CD14-positive monocyte (primary cell): ENCODE measurements at places on chromosomes 11 and 22.

GRCh38 chr11:118996926-118997626 is 862 bp upstream of the CENATAC start:
- DNase-seq: peak; percentile 51

DNA sequence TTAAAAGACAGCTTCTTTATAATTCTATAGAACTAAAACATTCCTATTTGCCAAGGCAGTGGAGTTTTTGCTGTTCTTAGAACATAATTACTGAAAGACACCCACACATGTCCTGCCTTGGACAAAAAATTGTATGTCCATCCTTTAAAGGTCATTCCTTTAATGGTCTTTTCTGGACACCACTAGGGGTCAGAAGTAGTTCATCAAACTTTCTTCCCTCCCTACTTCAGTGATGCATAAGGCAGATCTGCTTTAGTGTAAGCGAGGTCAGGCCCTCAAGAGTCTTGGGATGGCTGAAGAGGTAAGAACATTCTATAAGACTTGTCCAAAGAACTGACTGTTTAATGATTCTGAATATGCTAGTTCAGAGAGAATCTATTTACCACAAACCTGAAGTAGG is 4.3 kb upstream of the OR51V1 start:
- no peak for DNase-seq

GRCh38 chr11:18802381-18803257 is 11.0 kb upstream of the PTPN5 start:
- no peak for DNase-seq

DNA sequence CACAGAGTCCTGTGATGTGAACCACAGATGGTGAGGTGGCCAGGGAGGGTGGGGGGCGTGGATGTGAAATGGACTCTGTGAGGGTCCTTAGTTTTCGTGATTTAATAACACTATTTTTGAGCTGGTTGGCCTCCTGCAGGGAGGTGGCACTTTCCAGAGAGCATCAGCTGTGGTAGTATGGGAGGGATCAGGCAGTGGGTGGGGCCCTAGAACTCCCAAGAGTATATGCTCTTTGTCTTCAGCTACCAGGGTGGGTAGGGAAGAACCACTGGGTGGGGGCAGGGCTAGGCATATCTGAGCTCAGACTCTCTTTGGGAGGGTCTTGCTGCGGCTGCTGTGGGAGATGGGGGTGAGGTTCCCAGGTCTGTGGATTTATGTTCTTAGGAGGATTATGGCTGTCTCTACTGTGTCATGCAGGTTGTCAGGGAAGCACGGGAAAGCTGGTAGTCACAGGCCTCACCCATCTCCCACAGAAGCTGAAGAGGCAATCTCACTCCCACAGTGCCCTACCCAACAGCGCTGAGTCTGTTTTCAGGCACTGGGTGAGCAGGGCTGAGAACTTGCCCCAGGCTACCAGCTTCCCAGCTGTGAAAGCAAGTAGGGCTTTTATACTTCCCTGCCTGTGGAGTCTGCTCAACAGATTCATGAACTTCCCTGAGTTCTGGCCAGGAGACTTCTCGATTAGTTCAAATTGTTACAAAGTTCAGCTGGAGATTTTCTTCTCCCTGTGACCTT is 47.9 kb upstream of the SNX19 start:
- no peak for DNase-seq

- no peak for DNase-seq
These were observed 17.7 kb downstream of the CABP7 start for GRCh38 chr22:29737251-29738117.

GRCh38 chr11:10407055-10407454 is 48.0 kb upstream of the AMPD3 start:
- peak; percentile 73 for DNase-seq

GRCh38 chr11:130573767-130574166 is 125.3 kb downstream of the ADAMTS15 start:
- DNase-seq: no peak

DNA sequence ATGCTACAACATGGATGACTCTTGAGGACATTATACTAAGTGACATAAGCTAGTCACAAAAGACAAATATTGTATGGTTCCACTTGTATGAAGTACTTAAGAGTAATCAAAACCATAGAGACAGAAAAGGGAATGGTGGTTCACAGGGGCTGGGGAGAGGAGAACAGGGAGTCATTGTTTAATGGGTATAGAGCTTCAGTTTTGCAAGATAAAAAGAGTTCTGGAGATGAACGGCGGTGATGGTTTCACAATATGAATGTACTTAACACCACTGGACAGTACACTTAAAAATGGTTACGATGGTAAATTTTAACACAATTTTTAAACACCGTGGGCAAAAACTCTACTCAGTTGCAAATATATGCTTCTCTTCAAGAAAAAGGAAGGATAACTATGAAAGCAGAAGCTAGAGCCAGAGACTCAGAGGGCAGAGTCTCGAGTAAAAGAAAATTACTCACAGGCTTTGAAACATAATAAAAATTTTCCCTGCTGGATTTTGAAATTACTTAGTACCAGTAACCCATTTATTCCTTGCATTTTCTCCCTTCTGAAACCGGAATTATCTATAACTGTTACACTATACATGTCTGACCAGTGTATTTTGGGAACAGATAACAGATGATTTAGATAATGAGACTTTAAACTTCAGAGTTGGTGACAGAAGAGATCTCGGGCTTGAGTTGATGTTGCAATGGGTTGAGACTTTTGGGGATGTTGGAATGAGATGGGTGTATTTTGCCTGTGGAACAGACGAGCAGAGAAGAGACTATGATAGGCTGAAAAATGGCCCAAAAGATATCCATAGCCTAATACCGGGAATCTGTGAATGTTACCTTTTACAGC is 15.0 kb downstream of the MRTFA start:
- DNase-seq: peak; percentile 62

GRCh38 chr22:40838486-40838885 is 18.0 kb downstream of the ST13 start:
- DNase-seq: no peak

DNA sequence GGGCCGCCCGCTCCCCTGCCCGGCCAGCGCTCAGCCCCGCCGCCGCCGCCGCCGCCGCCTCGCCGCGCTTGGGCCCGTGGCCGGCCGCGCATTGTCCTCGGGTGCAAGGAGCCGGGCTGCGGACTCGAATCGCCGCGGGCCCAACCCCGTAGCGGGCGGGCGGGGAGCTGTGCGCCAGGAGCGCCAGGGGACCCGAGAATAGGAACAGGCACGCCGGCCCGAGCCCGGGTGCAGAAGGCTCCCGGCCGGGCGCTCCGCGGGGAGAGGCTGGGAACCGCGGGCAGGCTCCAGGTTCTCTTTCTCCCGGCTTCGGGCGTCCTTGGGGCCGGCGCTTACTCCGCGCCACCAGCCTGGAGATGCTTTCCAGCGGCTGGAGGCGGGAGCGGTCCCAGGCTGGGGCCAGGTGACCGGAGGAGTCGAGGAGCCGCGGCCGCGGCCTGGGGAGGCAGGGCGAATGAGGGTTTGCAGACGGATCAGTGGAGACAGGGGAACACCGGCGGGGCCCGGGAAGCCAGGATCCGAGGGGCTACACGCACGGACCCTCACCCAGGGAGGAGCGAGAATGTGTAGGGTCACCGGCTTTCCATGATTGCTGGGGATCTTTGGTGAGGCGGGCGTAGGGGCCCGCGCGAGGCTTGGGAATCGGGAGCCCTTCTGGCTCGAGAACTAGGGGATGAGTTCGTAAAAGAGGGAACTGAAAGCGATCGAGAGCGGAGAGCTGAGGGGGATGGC is 726 bp downstream of the PKNOX2 start:
- DNase-seq: peak; percentile 30

DNA sequence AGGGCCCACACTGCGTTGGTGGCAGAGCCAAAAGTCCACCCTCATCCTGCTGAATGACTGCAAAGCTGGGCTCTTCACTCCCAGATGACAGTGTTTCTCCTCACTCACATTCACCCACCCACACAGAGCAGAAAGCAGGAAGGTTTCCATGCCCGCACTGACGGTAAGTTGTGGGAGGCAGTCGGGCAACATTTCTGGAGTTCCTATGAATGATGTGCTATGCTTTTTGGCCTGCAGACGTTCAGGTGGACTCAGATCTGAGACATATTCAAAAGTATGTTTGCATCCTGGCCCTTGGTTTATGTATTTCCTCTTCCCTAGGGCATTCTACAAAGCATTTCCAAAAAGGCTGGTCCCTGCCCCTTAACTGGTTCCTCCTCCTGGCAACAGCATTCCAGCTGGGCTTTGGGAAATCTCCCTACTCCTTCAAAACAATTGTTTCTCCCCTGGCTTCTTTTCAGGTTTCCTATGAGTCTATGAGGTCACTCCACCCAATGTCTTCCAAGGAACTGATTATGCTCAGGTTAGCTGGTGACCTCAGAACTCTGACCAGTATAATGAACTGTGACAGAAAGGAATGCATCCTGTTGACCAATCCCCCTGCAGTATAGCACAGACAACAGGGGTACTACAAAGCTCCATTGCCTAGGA is 36.4 kb downstream of the PACSIN2 start:
- no peak for DNase-seq

DNA sequence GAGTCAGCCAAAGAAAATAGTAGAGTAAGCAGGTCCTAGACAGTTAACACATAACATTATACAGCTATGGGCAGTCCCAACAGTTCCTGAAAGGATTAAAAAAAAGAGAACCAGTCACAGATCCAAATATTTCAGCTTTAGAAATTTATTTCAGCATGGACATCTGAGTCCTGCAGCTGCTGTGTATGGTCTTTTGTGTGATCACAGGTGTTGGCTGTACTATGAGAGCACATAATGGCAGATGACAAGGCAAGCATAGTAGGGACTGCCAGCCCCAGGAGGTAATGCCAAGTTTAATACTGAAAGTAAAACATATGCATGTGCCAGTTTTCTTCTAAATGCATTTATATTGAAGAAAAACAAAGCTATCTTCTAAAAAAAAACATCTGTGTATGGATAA is 158.1 kb downstream of the GRIA4 start:
- no peak for DNase-seq

DNA sequence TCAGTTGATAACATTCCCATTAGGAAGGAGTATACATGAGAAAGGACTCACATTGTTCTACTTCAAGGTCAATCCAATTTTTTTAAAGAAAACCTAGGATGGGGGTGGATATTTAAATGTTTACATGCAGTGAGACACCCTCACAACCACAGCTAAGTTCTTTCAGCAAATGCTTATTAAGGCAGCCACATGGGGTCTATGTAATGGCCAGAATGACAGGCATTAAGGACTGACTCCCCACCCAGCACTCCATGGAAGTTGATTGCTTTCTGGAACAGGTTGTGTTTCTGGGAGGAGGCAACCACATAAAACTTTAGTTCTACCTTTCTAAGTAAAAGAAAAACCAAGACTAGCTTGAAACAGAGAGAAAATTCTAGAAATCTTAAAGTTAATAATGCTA is 662.0 kb upstream of the CCDC90B start:
- DNase-seq: no peak

DNA sequence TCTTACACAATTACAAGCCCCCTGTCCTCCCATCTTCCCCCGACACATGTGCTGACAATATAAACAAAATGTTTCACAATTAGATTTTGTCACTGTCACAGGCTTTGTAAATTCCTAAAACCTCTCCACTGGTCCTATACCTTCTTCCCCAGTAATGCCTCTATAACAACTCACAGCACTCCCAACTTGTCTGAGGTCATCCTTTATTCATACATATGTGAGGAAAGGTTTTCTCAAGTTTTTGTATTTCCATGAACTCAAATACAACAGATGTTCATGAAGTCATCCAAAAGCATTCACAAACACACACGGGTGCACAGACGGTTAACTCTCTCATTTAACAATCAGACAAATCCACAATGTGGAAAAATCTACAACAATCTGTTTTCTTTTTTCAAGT is 1.9 kb downstream of the OR52H1 start:
- DNase-seq: no peak

DNA sequence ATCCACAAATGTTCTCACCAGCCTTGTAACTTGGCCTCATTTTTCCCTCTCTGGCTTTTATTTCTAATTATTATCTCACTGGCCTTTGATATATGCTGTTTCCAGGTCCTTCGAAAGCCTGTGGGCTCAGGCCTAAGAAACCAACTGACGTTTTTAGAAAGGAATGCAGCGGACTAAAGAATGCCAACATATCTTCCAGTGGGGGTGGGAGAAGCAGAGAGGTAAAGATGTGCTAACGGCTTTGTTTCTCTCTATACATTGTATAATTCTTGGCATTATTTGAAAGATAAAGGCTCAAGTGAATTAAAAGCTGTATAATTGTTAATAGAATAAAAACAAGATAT is 28.2 kb downstream of the OR6Q1 start:
- DNase-seq: no peak

- no peak for DNase-seq
These were observed 1767.2 kb upstream of the RAG2 start for GRCh38 chr11:38365274-38365673.

DNA sequence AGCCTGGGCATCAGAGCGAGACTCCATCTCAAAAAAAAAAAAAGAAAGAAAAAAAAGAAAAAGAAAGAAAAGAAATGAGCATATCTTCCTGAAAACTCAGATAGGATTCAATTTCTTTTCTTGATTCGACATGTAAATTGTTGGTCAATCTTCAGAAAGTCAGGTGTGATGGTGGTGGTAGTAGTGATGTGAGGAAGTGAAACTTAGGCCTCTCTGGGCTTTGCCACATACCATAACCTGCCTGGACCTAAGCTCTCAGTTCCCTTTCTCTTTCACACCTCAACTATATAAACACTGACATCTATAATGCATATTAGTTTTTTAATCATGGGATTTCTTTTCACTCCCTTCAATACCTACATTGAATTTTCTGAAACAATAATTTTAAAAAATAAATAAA is 98.0 kb upstream of the TBCEL start:
- DNase-seq: no peak

GRCh38 chr11:102476069-102476468 is 23.5 kb upstream of the TMEM123 start:
- DNase-seq: peak; percentile 39

DNA sequence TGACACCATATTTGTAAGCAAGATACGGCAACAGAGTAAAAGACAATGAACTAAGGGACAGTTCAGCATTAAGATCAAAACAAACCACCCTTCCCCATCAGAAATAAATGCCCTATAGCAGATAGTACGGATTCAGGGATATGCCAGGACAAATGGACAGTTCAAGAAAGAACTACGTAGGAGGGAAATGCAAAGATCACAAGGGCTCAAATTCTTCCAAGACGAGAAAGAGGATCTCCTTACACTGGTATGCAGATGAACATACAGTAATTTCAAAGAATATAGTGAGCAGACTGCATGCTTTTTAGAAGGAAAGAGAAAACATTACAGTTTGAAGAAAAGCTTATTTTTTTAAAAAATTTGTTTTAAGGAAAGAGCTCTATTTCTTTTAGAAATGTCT is 124.7 kb upstream of the APOA1 start:
- DNase-seq: no peak

DNA sequence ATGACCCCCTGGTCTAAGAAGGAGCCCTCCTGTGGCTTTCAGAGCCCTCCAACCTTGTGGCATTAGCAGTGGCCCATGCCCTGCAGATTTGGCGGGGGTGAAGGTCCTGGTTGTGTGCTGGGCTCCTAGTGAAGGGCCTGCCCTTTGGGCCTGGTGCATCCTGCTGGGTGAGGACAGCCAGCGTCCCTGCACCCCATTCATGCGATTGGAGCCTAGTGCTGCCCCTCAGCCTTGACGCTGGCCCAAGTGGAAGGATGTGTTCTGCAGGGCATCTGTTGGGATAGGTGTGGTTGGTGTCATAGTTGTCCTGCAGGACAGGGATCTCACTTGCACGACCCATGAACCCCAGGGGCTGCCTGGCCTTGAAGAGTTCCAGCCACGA is 28.1 kb upstream of the DGCR8 start:
- DNase-seq: no peak
